ENCODE measurements at places on chromosomes 16 and 17. TPM values are rescaled to one million over a fixed set of nuclear protein-coding genes. Genes with fewer than 3 reads are reported as not detected.

GRCh38 chr17:68498479-68499326 is 13.5 kb upstream of the PRKAR1A start:
- no peak for DNase-seq

GRCh38 chr17:20121359-20122253 is 112.4 kb downstream of the SPECC1 start:
- DNase-seq = peak; percentile 63

DNA sequence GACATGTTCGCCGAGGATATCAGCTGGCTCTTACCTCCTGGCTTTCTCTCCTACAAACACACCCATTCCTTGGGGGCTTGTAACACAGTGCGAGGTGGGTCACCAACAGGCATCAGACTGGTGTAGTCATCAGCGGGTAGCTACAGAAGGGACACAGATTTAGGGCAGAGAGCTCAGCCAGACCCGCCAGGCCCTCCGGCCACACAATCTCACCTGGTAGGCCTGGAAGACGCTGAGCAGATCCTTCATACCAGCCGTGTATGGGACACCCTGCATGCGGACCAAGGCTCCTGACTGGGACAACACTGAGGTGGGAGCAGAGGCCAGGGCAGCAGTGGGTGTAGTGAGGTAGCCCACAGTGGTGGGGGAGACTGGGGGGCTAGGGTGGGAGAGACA is 5.8 kb downstream of the ESRP2 start:
- DNase-seq = no peak

DNA sequence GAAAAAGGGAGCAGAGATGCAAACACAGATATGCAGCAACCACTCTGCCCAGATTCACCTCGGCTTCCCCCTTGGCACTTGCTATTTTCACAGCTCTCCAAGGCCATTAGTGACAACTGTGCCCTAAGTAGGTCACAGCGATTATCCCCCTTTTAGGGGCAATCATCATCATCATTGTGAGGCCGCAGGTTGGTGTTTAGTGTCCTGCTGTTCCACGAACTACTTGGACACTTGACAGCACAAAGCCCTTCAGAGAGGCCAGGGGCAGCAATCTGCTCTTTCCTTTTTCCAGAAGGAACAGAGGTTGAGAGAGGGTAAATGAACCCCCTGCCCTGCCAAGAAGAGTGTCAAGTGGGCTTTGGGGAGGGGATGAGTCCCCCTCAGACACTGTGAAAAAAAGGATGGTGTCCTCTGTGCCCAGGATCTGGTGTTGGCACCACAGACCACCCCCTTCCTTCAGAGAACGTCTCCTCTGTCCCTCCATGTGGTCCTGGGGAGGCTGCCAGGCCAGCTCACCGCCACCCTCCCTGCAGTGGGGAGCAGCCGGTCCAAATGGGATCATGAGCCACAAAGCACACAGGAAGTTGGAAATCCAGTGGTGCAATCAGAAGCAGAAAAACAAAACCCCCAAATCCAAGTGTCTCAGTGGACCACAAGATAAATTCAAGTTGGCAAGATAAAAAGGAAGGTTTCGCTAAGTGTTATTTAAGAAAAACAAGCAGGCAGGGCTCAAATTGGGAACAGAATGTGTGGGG is 78.4 kb upstream of the MED9 start:
- peak; percentile 26 for DNase-seq

DNA sequence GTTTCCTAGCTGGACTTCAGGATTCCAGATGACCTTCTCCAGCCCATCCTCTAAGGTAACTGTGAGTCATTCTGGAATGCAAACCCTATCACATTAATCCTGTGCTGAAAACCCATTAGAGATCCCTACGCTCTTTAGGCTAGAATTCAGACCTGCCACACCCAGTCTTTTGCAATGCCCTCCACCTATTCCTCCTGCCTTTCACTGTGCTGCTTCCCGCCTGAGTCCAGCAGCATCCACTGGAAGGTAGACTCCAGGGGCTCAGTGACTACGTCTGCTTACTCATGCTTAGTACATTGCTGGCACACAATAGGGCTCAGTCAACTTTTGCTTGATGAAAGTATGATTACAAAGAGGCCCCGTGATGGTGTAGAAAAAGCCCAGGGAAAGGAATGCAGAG is 121.1 kb downstream of the SPACA3 start:
- no peak for DNase-seq

DNA sequence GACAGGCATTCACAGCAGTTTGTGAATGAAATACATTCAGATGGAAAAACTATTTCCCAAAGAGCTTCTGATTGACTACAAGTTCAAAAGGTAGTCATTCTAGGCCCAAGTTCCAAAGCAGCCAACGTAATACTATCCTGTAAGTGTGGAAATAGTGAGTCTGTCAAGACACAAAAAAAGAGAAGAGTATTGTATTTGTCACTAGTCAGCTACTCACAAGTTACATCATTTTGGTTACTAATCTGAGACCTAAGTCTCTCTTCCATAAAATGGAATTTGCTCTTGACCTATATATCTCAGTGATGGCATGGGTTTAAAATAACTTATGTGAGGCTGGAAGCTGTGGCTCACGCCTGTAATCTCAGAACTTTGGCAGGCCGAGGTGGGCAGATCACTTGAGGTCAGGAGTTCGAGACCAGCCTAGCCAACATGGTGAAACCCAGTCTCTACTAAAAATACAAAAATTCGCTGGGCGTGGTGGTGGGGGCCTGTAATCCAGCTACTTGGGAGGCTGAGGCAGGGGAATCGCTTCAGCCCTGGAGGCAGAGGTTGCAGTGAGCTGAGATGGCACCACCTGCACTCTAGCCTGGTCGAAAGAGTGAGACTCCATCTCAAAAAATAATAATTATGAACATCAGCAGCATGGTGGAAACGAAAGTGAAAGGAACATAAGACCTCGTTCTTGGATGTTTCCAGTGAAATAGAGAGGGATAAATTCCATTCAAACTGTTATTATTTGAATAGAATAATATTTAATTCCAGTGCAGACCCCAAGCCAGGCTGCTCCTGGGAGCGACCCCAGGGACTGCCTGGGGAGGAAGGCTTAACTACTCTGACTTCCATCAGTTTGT is 2.9 kb downstream of the CMC2 start:
- no peak for DNase-seq

- no peak for DNase-seq
Observed at GRCh38 chr16:85712801-85713200, 24.0 kb upstream of the GINS2 start.

DNA sequence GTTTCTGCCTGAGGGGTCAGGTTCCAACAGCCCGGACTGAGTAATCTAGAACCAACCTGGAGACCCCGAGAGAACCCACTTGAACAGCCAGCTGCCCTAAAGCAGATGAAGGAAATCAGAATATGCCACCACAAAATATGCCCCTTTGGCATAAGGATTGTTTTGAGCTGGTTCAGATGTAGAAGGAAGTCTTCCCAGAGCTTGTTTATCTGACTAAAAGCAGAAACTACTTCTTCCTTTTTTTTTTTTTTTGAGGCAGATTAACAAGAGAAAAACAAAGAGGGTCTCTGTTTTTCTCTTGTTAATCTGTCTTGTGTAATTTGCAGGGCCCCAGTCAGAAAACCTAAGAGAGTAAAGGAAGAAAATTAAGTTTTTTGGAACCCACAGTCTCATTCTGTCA is 53.0 kb downstream of the PECAM1 start:
- DNase-seq = no peak

DNA sequence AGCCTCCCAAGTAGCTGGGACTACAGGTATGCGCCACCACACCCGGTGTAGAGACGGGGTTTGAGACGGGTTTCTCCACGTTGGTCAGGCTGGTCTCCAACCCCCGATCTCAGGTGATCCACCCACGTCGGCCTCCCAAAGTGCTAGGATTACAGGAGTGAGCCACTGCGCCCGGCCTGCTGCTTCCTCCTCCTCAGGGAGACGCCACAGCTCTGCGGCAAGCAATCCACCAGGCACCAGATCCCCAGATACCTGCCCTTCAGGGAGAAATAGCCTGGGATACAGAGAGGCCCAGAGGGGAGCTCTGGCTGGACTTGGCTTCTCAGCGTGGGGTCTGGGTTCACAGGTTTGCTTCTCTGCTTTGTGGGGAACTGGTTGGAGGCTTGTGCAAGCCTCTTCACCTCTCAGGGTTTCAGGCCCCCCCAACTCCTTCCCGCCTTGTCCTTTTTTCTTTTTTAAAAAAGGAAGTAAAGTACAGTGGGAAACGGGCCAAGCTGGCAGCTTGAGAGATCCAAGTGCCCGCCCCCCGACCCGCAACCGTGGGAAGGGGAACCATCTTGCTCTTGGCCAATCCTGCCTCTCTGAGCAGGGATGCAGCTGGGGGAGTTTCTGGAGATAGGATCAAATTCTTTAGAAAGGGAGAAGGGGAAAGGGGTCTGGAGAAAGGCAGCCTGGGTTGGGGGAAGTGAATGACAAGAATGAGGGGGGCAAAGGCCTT is 2.6 kb upstream of the SPHK1 start:
- no peak for DNase-seq

DNA sequence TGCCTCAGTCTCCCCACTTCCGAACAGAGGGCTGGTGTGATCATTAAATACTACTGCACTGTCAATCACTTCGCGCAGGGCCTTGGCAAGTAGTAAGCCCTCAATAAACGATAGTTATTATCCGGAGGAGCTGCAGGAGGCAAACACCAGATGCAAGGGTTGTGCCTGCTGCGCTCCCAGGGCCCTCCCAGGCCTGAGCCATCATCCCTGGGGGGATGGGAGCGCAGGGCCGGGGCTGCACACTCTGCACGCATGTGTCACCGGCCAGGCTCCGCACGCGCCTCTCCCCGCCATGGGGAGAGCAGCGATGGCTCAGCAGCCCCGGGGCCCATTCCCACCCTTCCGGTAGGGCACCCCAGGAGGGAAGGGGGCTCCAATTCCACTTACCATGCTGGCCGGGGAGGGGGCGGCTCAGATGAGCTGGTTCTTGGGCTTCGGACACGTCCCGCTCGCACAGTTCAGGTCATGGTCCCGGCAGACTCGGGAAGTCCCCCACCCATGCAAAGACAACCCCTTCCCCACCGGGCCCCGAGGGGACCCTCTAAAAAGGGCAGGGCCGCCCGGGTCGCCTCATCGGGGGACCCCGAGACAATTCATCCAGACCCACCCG is 681 bp downstream of the XPO6 start:
- DNase-seq = peak; percentile 50

GRCh38 chr16:83802554-83803205 is 5.1 kb upstream of the HSBP1 start:
- no peak for DNase-seq

DNA sequence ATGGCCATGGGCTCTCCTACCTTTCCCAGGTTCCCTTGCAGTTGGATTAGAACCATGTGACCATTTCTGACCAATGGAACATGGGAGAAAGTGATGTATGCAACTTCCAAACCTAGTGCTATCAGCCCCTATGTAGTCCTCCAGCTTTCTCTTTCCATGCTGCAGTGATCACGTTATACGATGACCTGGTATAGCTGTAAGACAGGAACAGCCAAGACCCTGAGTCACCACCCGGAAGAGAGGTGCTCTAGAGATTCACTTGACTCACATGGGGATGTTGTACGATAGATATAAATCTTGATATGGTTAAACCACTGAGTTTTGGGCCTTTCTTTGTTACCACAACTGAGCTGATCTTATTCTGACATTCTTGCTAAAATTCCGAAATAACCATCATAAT is 65.1 kb downstream of the NOG start:
- no peak for DNase-seq

DNA sequence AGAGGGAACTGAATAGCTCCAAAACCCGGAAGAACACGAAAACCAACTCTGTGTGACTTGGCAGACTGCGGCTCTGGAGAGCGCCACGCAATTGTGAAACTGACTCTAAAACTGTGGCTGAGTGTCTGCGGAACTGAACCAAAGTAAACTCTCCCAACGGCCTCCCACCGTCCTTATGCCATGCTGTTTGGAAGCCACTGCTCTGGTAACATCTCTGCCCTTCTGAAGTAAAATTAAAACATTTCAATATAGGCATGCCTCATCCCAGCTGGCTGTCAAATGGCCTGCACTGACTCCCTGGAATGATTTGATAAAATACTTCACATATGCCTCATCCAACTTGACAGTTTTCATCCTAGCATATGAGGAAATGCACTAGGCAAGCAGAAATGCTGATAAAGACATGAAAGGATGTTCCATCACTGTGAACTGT is 70.2 kb downstream of the PARN start:
- DNase-seq = no peak

DNA sequence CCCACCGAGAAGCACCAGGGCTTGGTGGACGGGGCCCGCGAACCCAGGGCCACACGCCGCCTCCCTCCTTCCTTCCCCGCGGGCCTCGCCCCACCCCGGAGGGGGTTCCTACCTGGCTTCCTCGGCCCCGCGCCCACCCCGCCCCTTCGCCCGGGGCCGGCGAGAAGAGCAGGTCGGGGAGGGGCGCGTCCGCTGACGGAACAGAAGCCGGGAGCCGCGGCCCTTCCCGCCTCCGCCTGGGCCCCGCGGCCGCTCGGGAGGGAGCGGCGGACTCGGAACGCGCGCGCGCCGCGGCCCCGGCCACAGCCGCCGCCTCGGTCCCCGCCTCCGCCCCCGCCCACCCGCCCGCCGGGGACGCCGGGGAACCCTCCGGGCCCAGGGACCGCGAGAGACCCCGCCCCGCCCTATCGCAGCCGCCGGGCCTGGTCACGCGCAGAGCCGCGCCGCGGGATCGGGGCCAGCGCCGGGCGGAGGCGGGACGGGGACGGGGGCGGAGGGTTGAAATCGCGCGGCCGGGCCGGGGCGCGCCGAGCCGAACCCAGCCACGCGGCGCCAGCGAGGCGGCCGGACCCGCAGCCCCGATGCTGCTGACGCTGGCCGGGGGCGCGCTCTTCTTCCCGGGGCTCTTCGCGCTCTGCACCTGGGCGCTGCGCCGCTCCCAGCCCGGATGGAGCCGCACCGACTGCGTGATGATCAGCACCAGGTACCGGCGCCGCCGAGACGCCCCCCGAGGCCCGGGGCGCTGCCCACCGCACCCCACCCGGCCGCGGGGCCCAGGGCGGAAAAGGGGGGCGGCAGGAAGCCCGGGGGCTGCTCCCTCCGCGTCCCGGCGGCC is at the start of gene TLCD3A:
Gene TLCD3A, plus strand, starts transcription at position 530 of the 835 bp plus-strand sequence. Its CDS starts 52 bp downstream, at position 582.
- DNase-seq = peak; percentile 83

DPEP3 gene
- total RNA-seq = not detected

SRCIN1 gene
- total RNA-seq = 34.7 TPM

NUTF2 gene
- 83.3 TPM for total RNA-seq

PRSS33 gene
- not detected for total RNA-seq

KRT36 gene
- not detected for total RNA-seq

CDH3 gene
- 4.9 TPM for total RNA-seq

MRPS7 gene
- total RNA-seq = 21.8 TPM

WFDC1 gene
- 2.4 TPM for total RNA-seq

GRB7 gene
- not detected for total RNA-seq

C16orf86 gene
- total RNA-seq = 1.4 TPM

KRT40 gene
- not detected for total RNA-seq

ABCC12 gene
- total RNA-seq = 2.3 TPM
